ENCODE measurements at places on chromosomes 12 and 14.

DNA sequence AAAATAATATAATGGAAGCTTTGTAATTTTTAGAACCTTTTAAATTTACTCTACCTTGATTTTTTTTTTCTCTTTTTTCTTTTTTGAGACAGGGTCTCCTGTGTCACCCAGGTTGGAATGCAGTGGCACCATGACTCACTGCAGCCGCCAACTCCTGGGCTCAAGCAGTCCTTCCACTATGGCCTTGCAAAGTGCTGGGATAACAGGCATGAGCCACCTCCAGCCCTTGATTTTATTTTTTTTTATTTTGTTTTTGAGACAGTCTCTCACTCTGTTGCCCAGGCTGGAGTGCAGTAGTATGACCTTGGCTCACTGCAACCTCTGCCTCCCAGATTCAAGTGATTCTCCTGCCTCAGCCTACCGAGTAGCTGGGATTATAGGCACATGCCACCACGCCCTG lies 65.3 kb upstream of the TRAF3 start:
- no peak for DNase-seq

DNA sequence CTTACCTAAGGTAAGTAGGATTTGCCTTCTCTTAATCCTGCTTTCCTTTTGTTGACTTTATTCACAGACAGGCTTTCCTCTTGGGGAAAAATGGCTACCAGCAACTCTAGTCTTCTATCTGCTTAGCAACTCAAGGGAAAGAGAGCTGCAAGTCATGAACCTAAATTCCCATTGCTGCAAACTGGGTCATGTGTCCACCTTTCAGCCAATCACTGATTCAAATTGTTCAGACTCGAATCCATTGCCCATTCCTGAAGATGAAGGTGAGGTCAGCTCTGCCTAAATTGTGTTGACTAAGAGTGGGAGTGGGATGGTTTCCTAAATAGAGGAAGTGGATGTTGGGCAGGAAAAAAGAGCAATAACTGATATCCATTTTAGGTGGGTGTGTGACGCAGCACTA lies 7.7 kb downstream of the FBXW8 start:
- no peak for DNase-seq

DNA sequence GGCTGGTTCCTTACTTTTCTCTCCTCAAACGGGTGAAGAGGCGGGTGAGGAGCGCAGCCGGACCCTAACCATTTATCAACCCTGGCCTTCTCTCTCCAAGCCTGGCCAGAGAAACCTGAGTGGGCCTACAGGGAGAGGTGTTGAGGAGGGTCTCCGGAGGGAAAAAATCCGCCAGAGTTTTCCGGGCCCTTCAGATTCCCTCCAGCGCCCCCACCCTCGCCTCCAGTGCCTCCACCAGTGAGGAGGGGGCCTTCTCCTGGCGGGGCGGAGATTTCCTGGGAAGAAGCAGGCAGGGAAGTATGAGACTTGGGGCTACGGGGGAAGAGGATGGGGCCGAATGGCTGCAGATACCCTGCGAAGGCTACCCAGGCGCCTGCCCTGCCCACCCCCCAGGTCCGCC lies 1.4 kb upstream of the HOXC5 start:
- DNase-seq: no peak

DNA sequence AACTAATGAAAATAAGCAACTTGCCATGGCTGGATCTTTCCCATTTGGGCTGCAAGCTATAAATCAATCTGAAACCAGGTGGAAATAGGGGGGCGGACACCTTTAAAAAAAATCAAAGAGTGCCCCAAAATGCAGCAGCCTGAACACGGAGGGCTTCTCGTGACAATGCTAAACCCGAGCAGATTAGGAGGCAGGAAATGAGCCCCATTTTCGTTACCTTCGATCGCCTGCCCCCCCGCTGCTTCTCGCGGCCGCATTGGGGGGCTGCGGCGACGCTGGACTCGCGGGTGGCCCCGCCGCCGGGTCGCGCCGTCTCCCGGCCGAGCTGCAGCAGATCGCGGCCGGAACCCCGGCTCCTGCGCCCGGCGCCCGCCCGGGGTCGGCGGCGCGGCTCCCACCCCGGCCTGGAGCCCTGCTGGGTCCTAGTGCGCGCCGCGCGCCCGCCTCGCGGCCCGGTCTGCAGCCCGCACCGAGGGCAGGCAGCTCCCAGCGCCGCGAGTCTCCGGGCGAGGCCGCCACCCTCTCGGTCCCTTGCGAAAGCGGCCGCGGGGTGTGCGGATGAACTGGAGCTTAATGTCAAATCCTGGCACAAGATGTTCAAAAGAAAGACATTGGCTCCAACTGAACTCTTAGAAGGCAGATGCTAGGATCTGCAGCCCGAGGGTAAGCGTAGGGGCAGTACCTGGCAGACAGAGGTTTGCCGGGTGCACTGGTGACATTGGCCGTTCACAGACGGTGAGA lies 201.9 kb upstream of the FOXN3 start:
- DNase-seq: peak; percentile 51

GRCh38 chr14:95045106-95045701 lies 112.1 kb downstream of the DICER1 start:
- DNase-seq: no peak

GRCh38 chr12:76768576-76768975 lies 4.7 kb downstream of the ZDHHC17 start:
- DNase-seq: no peak

DNA sequence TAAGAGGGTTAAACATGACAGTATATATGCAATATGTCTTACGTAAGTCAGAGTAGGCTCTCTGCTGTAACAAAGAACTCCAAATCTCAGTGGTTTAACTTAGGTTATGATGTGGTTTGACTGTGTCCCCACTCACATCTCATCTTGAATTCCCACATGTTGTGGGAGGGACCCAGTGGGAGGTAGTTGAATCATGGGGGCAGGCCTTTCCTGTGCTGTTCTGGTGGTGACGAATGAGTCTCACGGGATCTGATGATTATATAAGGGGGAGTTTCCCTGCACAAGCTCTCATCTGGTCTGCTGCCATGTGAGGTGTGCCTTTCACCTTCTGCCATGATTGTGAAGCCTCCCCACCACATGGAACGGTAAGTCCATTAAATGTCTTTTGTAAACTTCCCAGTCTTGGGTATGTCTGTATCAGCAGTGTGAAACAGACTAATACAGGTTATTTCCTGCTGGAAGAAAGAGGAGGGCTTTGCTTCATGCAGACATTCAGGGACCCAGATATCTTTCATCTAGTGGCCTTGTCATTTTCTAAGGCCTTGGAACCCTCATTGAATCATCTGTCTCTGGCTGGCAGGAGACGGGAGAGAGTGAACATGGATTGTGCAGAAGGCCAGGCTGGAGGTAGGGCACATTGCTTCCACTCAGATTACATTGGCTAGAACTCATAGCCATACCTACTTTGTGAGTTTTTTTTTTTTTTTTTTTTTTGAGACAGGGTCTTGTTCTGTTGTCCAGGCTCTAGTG lies 96.1 kb downstream of the CRADD start:
- DNase-seq: no peak

GRCh38 chr14:75295491-75296345 lies 17.1 kb downstream of the FOS start:
- peak; percentile 65 for DNase-seq

GRCh38 chr12:47396902-47397663 lies 308.7 kb downstream of the RPAP3 start:
- no peak for DNase-seq

- peak; percentile 88 for DNase-seq
These were observed 30.7 kb downstream of the P2RX4 start for GRCh38 chr12:121240484-121241101.

GRCh38 chr12:53532524-53533445 lies 25.5 kb upstream of the NPFF start:
- DNase-seq: no peak

GRCh38 chr12:119207063-119207560 lies 28.4 kb downstream of the HSPB8 start:
- no peak for DNase-seq

- no peak for DNase-seq
These were observed 14.2 kb upstream of the NIN start for GRCh38 chr14:50845166-50845565.

DNA sequence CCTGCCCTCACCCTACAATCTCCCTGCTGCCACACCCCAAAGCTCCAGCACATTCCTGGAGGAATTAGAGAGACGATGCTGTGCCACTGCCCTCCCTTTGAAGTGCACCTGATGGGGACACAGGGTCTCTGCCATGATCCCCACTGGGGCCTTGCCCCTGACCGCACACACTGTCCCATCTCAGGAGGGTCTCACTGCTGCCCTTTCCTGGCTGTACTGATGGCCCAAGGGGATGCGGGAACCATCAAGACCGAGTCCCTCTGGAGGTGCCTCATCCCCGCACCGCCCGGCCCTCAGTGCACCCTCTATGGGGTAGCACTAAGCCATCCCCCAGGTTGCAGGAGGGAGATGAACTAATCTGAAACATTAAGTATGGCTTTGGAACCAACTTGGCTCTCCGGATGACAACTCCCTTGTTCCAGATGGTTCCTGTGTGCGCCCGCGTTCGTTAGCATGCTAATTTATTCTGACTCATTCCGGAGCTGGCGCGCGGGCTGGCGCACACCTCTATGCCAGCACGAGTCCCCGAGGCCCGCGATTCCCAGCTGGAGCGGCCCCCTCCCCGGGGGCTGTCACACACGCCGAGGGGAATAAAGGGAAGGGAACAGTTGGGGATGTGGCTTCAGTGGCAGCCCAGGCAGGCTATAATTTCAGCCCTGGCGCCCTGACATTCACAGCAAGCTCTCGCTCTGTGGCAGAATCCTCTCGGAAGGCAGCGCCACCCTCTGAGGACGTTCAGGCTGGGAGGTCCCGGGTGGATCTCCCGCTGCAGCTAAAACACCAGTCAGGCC lies 34.2 kb upstream of the C14orf180 start:
- DNase-seq: no peak

DNA sequence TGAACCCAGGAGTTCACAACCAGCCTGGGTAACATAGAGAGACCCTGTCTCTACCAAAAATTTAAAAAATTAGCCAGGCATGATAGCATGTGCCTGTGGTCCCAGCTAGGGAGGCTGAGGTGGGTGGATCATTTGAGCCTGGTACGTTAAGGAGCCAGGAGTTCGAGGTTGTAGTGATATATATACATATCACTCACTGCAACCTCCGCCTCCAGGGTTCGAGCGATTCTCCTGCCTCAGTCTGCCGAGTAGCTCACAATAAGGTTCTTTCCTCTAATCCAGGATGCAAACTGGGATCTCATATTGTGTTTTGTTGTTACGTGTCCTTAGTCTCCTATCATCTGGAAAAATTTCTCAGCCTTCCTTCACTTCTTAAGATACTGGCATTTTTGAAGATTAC lies 24.0 kb upstream of the GSC start:
- DNase-seq: no peak

- DNase-seq: no peak
These were observed 12.8 kb downstream of the GSKIP start for GRCh38 chr14:96376093-96376492.

- DNase-seq: no peak
These were observed 90.6 kb downstream of the VCPKMT start for GRCh38 chr14:50025776-50026175.

DNA sequence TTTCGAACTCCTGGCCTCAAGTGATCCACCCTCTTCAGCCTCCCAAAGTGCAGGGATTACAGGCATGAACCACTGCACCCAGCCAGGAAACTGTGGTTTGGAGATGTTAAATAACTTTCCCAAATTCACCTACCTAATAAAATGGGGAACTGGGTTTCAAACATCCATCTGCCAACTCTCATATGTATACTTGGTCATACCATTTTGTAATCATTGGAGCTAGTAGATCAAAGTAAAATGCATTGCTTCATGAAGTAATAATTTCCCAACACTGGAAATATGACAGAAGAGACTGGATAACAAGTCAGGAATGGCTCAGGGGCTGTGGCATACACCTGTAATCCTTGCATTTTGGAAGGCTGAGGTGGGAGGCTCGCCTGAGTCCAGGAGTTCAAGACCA lies 5.3 kb upstream of the HECTD1 start:
- DNase-seq: no peak

DNA sequence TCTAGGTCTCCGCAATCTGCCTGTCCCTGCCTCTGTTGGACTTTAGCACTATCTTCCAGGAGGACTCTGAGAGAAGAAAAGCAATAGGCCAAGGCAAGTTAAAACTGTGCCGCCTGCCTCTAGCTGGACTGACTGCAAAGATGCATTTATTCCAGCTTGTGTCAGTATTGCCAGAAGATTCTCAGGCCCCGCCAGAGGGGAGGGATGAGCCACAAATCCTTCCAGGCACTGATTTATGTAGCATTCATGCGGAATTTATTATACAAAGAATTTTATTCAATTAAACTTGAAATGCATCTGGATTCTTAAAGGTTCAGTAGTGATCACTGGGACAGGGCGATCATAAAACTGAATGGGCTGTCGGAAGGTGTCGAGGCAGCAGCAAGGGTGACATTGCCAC lies 19.8 kb downstream of the MMAB start:
- no peak for DNase-seq

GRCh38 chr12:96623155-96623554 lies 133.8 kb downstream of the CFAP54 start:
- no peak for DNase-seq

DNA sequence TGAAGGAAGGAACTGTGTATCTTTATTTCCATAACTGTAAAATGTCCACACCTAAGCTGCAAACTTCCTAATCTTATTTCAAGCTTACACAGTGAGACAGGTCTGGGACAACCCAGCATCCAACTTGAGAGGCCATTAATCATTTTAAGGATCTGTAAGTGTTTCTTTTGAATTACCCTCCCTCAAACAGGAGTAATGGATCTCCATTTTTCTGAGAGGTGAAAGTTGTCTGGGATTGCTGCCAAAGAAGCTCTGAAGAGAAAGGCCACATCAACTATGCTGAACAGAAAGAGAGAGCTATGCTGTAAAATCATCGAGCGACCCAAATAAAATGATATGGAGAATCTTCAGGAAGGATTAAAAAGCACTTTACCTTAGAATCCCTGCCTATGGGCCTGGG lies 131.7 kb upstream of the CPNE8 start:
- DNase-seq: no peak

- no peak for DNase-seq
These were observed 20.9 kb downstream of the FBXW8 start for GRCh38 chr12:116931665-116932064.

GRCh38 chr12:111761099-111761498 lies 5.6 kb upstream of the ALDH2 start:
- no peak for DNase-seq

- no peak for DNase-seq
These were observed 163.4 kb downstream of the SAMD4A start for GRCh38 chr14:54730156-54730961.

DNA sequence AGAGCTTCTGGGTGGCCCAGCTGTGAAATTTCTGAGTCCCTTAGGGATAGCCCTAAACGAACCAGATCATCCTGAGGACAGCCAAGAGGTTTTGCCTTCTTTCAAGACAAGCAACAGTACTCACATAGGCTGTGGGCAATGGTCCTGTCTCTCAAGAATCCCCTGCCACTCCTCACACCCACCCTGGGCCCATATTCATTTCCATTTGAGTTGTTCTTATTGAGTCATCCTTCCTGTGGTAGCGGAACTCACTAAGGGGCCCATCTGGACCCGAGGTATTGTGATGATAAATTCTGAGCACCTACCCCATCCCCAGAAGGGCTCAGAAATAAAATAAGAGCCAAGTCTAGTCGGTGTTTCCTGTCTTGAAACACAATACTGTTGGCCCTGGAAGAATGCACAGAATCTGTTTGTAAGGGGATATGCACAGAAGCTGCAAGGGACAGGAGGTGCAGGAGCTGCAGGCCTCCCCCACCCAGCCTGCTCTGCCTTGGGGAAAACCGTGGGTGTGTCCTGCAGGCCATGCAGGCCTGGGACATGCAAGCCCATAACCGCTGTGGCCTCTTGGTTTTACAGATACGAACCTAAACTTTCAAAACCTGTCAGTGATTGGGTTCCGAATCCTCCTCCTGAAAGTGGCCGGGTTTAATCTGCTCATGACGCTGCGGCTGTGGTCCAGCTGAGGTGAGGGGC lies 38.9 kb downstream of the DAD1 start:
- DNase-seq: peak; percentile 55

Data from activated CD4-positive, alpha-beta T cell treated with anti-CD3 and anti-CD28 coated beads for 1 hour (primary cell).